Panc1 (cell line): ENCODE measurements at places on chromosomes 2 and 18. TPM values are rescaled to one million over a fixed set of nuclear protein-coding genes. Genes with fewer than 3 reads are reported as not detected.

The CRYBA2 gene
- total RNA-seq = not detected

DNA sequence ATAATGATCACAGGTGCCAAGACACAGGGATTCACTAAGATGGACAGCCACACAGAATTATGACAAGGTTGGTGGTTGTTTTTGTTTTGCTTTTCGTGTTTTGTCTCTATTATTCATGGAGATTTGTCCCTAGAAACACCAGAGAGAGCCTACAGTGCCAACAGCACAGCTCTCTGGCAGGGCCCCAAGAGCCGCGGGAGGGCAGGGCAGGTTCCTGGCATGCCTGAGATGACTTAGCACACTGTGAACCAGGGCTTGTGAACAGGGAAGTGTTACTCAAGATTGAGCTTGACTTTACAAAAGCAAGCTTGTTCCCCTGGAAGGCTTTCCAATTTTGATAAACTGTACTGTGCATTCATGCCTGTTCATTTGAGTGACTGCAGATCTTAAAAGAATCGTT is 437.4 kb upstream of the SALL3 start:
- no peak for DNase-seq

DNA sequence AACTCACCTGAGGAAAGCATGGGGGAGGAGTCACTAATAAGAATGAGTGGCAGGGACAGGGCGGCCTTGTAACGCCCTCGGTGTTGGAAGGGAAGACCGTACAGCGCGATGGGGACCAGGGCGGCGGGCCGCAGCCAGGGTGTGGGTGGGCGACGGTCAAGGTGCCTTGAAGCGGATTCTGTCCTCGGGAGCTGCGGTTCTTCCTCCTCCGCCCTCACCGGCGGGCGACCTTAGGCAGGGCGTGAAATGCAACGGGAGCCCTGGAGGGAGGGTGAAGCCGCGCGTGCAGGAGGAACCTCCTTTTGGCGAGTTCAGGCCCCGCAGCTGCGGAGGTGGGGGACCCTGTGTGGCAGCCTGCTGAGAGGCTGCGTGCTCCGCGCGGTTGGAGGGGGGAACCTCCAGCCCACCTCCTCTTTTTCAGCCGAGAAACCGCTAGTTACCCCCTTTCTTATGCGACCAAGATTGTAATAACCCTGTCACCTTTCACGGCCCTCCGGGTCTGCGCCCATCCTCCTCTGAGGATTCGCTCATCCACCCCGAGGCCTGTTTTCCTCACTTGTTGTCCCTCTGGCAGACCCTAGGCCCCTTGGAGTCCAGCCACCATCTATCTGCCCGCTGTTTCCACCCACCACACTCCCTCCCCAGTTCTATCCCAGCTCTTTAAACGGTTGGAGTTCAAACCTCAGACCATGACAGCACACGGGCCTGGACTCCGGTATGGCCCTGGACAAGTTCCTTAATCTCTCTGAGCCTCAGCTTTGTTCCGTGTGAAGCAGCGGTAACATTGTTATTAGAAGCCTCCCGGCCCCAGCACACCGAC is 823 bp upstream of the RNU2-63P start:
- peak; percentile 45 for DNase-seq

DNA sequence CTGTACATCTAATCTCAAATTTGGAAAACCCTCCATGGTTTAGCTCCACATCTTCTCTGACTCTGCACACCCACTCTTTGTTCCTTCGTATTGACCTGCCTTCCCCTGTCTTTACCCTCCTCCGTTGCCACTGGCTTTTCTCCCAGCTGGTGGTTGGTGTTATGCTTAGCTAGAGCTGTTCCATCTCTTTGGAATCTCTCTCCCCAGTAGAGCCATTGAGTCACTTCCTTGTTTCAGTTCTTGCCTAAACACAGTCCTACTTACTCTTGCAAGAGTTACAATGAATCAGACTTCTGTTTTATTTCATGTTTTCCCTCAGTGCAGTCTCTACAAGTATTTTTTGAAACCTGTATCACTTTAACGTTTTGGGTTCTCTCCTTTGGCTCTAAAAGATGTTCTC is 263.9 kb downstream of the LTBP1 start:
- DNase-seq = peak; percentile 74

DNA sequence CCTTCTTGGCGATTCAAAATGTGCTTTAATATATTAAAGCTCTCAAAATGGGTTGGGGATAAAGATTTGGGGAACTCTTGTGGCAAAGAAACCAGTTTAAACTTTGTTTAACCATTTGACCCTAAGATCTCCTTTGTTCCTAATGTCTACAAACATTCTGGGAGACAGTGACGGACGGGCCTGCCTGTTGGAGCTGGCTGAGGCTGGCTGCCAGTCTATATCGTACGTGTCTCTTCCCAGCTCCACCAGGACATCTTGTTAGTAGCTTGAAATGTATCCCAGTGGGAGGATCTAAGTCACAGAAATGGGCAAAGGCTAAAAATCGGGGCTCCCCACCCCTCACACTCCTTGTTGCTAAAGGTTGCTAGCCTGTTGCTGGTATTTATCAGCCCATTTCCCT is 30.7 kb downstream of the ZNF532 start:
- no peak for DNase-seq

The HOXD1 gene
- total RNA-seq = 0.18 TPM

DNA sequence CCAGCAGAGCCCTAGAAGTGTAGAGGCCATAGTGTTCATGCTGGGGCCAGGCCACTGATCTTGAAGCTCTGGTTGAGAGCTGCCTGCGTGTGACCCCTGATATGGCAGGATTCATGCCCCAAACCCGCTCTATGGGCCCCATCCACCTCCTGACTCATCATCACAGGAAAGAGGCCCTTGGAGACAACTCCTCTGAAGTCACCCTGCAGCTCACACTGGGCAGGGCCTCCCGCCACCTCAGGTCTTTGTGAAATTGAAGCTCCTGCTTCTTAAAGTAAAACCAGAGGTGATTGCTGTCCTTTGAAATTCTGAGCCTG is 12.0 kb upstream of the TUBB6 start:
- DNase-seq = no peak
